ENCODE measurements at places on chromosomes 6 and 20.

DNA sequence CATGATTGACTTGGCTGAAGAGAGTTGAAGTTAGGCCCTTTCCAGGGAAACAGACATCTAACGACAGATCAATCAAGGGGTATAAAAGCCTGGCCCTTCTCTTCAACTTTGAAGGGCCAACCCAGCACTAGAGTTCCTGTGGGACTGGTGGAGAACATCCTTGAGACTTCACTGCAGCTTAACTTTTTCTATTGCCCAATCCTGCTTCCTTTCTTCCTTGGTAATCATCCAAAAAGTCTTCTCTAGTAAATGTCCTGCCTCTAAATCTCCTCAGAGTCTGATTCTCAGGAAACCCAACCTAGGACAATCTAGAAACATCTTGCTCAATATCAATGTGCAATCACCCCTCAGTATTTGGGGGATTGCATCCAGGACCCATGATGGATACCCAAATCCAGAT lies 1.9 kb downstream of the MKKS start:
- DNase-seq = no peak

- no peak for DNase-seq
Observed at GRCh38 chr6:161437851-161438250, 164.0 kb upstream of the AGPAT4 start.

- DNase-seq = no peak
Observed at GRCh38 chr6:128560966-128561365, 40.6 kb upstream of the PTPRK start.

- no peak for DNase-seq
Observed at GRCh38 chr20:19070026-19070425, 142.4 kb upstream of the SLC24A3 start.

- no peak for DNase-seq
Observed at GRCh38 chr6:149843051-149843633, 21.0 kb downstream of the LRP11 start.

DNA sequence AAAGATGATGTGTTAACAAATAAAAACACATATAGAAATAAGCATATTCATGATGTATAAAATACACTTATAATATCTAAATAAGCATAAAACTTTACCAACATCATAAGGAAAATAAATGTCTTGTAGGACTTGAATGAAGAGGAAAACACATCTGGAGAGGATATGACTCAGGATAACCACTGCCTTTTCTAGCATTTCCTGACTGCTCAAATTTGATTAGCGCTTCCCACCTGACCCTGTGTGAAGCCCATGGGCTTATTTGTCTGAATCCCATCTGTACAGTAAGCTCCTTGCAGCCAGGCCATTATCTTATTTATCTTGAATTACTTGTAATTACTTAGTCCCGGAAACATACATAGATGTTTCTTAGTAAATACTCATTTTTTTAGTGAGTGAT lies 608.6 kb downstream of the COL12A1 start:
- no peak for DNase-seq

GRCh38 chr6:125815080-125815910 lies 24.5 kb downstream of the NCOA7 start:
- no peak for DNase-seq

- DNase-seq = no peak
Observed at GRCh38 chr20:10758446-10758845, 84.6 kb upstream of the JAG1 start.

- DNase-seq = peak; percentile 92
Observed at GRCh38 chr6:167826230-167826895, 348 bp upstream of the AFDN start.

DNA sequence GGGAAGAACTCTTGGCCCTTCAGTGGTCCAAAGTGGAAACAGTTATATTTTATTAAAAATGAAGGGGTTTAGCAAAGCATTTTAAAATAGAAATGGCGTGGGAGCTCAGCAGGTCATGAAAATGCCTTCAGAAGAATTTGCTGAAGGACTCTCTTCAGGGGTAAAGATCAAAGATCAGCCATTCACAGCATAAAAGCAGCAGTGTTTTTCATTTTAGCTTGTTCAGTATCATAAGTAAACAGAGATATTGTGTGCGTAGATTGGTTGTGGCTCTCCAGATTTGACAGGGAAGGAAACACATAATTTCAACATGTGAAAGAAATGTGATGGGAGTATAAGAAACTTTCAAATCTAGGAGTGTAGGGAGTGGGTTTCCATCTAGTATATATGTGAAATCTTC lies 519.2 kb upstream of the MAP3K7 start:
- DNase-seq = no peak

DNA sequence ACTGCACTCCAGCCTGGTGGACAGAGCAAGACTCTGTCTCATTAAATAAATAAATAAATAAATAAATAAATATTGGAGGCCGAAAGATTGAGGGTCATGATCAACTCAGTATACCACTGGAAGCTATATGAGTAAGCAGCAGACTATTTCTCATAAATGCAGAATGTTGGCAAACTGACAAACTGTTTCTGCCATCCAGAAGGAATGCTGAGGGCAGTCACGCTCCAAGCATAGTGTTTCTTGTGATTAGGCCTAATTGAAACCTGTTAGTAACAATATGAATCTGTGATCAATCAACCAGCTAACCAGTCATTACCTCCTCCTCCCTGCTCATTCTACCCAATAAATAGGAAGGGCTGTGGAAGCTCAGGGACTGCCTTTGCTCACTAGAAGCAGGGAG lies 15.2 kb upstream of the KCNK15 start:
- no peak for DNase-seq

DNA sequence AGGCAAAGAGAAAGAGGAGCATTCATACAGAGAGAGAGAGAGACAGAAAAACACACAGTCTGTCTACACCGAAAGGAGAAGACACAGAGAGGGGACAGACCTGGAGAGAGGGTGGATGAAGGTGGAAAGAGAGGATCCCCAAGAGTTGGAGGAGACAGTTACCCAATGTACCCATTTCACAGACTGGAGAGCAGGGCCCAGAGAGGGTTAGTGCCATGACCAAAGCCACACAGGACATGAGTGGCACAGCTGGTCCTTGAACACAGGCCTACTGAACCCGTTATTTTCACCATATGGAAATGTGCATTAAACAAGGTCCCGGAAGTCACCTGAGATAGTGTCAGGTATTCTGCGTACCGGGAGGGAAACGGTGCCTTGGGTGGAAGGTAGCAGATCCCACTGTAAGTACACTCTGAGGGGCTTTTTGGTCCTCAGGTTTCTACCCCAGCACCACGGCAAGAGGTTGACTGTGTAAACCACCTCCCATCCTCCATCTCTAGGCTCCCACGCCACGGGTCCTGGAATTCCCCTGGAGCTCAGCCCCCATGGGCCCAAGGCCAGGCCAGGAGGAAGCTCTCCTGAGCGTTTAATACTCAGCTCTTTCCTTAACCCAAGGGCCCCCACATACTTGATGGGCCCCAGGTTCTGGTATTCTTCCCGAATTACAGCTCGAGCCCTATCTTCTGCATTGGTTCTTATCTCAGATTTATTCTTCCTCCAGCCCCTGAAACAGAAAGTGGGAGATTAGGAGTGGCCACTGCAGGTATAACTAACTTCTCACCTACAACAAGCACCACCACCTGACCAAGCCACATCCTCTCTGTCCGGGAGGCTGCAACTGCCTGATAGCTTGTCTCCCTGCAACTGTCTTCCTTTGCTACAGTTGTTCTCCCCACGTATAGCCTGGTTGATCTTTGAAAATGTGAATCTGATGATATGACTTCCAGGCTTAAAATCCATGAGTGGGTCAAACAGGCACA lies 38.4 kb upstream of the OCSTAMP start:
- DNase-seq = no peak

- no peak for DNase-seq
Observed at GRCh38 chr20:24460712-24461111, 8.7 kb upstream of the SYNDIG1 start.

- no peak for DNase-seq
Observed at GRCh38 chr6:114521926-114522325, 179.1 kb upstream of the HS3ST5 start.

DNA sequence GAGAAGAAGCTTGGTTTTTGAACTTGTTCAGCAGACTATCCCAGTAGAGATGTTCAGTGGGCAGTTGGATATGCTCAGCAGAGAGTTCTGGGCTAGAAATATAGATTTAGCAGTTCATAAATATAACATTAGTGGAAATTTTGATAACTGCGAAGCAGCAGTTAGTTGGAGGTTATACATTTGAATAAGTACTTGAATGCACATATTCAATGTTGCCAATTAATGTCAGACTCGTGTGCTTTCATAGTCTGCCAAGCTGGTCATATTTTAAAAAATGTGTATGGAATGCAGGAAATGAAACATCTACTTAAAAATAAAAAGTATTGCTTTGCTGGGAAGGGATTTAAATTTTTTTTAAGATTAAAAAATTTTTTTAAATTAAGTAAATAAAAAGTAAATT lies 92.5 kb upstream of the E2F3 start:
- DNase-seq = no peak

GRCh38 chr20:38230957-38231526 lies 29.5 kb downstream of the KIAA1755 start:
- no peak for DNase-seq

DNA sequence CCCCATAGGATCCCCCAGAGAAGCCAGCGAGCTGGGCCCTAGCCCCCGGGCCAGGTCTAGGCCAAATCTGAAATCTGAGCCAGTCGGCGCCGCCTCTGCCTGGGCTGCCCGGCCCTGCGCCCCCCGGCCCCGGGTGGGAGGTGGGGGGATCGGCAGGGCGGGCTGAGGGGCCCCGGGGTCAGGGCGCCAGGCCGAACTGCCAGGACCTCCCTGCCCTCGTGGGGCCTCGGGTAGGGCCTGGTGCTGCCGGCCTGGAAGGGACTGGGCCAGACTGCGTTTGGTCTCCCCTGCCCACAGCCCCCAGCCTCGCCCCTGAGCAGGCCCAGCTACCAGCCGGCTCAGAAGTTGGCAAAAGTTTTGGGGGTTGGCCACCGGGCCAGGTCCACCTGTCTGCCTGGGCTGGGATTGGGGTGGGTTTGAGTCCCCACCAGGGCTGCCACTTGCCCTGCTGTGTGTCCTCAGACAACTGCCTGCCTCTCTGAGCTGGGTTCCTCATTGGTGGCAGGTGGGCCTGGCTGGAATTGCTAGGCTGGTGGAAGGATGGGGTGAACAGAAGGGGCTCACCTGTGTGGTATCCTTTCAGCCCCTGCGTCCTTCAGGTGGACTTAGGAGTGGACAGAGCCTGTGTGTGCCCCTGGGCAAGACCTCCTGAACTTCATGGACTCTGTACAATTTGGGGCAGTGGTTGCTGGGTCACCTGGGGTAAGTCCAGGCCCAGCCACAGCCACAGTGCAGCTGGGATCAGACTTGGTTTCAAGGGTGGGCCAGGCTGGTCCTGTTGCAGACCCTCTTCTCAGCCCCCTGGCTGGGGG lies 801 bp downstream of the SRC start:
- peak; percentile 91 for DNase-seq

DNA sequence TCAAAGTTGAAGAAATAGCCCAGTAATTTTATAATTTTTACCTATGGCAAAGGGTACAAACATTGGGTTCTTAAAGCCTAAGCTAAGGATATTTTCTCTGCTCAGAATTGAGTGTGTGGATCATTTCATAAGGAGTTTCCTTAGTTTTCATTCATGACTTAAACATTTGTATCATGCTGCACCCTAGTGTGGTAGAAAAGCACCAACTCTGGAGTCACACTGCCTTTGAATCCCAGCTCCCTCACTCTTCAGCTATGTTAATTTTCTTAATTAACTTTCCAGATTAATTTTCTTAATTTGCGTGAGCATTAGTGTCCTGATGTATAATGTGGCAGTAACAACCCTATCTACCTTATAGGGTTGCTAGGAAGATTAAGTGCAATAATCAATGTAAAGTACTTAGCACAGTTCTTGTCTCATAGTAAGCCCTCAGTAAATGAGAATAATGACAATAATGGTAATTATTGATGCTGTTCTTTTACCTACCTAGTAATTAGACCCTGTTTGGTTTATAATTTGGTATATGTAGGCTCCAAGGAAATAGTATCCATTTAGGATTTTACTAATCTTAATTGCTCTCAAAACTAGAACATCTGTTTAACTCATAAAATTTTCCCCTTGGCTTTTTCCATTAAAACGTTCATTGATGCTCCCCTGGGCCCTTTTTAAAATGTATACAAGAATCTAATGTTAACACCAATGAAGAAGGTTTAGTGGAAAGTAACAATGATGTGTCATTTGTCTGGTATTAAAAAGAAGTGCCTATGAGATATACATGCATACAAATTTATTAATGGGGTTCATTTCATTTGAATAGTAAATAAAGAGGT lies 31.6 kb downstream of the DSE start:
- no peak for DNase-seq

GRCh38 chr20:48407710-48408109 lies 420.1 kb downstream of the PREX1 start:
- no peak for DNase-seq

DNA sequence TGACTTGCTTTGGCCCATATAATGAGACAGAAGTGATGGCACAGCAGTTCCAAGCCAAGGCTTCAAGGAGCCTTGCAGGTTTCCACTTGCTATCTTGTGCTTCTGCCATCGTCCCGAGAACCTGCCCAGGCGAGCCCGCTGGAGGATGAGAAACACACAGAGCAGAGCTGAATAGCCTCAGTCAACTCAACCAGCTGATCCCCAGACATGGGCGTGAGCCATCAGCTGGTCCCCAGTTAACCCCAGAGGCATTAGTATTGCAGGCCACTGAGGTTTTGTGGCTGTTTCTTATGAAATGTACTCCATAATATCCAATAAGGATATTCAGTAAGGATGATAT lies 81.7 kb upstream of the SHLD1 start:
- DNase-seq = no peak

DNA sequence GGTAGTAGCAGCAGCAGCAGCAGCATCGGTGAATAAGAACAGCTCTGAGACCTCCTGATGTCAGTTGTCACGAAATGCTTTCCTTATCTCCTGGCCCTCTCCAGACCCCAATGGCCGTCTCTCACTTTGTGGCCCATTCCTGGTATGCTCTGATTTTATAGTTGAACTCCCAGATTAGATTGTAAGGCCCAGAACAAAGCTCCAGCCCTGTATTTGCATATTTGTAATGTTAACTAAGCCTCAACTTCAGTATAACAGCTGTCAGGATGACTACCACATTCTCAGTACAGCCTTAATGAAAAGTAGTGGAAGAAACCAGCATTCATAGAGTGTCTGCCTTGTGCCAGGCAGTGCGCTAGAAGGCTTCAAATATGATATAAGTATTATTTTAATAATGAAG lies 180.9 kb downstream of the SASH1 start:
- no peak for DNase-seq

- DNase-seq = no peak
Observed at GRCh38 chr6:108874470-108875160, 26.4 kb downstream of the ARMC2 start.

DNA sequence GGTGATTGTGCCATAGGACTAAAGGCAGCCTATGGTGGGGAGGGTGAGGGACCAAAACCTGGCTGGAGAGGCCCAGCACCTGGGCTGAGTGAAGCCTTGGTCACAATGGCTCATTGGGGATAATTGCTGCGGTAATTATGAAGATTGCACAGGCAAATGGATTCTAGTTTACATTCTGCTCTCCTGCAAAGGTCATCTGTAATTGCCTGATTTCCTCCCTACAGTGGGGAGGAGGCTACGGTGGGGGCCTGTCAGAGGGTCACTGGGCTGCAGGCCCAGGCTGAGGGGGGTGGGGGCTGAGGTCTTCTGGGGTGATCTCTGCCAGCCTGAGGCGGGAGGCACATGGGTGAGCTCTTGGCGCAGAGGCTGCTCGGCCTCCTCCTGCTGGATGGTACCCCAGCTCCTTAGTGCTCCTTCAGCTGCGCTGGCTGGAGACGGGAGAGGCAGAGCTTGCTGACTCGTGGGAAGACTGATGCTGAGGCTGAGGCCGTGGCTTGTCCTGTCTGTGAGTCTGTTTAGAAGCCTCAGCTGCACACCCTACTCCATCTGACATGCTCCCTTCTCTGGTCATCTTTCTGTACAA lies 30.3 kb downstream of the PACSIN1 start:
- peak; percentile 29 for DNase-seq

Data from H7 (cell line).